Kidney epithelial cell (primary cell): ENCODE measurements at places on chromosomes 3 and 15.
A peak's percentile ranks its signal among the peaks of the same experiment; 100 is the strongest.

DNA sequence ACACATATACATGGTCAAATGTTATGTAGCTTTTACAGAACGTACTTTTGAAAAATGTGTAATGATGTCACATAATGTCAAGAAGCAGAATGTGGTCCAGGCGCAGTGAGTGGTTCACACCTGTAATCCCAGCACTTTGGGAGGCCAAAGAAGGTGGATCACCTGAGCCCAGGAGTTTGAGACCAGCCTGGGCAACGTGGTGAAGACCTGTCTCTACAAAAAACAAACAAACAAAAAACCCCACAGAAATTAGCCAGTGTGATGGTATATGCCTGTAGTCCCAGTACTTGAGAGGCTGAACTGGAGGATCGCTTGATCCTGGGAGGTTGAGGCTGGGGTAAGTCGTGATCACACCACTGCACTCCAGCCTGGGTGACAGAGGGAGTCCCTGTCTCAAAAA lies 15.9 kb upstream of the GLCE start:
- no peak for DNase-seq

DNA sequence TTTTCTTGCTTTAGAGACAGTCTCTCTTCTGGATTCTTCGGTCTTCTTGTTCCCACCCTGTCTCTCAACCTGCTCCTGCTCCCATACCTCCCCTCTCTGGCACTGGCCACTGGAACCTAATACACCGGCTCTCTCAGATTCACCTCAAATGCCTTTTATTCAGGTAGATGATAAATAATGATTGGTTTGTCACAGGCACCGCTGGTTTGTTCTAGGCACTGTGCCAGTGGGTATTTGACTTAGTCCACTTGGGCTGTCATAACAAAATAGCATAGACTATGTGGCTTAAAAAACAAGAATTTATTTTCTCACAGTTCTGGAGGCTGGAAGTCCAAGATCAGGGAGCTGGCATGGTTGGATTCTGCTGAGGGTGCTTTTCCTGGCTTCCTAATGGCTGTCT lies 278.2 kb upstream of the STT3B start:
- no peak for DNase-seq

DNA sequence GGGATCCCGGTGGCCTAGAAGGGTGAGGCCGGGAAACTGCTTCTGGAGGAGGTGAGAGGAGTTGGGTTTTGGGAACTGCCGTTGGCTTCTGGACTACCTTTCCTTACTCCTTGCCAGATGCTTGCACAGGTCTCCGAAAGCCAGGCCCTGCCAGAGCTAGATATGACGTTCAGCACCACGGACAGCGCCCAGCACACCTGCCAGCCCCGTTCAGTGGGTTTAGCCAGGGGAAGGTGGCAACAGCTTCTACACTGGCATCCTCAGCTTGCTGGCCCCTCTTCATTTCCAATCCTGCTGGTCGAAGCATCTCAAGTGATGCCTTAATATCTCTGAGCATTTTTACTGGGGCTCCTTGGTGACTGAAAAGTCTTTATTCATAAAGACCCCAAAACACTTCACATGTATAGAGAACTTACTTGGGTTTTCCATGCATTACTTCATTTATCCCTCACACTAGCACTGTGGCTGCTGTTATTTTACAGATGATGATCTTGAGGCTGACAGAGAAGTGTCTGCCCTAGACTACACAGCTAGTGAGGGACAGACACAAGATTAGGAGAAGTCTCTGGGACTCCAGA lies 21.9 kb downstream of the HCN4 start:
- DNase-seq, result peak; percentile 26

DNA sequence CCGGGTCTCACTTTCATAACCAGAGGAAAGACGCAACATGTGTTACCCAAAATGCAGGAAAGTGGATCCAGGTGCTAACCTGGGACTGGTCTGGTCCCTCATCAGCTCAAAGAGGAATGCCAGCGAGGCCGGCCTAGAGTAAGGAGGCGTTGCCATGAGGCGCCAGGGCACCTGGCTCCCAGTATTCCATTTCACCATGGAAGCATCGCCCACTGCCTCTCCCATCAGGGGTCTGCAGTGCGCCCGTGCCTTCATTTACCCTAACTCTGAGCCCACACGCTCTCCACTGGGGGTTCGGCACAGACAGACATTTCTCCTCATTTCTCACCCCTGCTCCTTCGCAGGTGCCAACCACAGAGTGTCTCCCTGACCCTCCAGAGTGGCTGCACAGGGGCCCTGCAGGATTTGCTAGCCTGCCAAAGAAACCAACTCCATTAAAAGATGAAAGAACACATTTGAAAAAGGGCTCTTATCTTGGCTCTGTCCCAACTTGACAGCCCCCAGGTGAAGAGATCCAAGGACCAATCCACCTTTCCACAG lies 61.5 kb downstream of the ABTB1 start:
- DNase-seq, result no peak

GRCh38 chr3:130014526-130014925 lies 40.0 kb downstream of the TRH start:
- no peak for DNase-seq

- DNase-seq, result no peak
These were observed 114.4 kb downstream of the NTRK3 start for GRCh38 chr15:88142121-88142520.

- no peak for DNase-seq
These were observed 110.2 kb downstream of the LRTM1 start for GRCh38 chr3:54817628-54818027.

DNA sequence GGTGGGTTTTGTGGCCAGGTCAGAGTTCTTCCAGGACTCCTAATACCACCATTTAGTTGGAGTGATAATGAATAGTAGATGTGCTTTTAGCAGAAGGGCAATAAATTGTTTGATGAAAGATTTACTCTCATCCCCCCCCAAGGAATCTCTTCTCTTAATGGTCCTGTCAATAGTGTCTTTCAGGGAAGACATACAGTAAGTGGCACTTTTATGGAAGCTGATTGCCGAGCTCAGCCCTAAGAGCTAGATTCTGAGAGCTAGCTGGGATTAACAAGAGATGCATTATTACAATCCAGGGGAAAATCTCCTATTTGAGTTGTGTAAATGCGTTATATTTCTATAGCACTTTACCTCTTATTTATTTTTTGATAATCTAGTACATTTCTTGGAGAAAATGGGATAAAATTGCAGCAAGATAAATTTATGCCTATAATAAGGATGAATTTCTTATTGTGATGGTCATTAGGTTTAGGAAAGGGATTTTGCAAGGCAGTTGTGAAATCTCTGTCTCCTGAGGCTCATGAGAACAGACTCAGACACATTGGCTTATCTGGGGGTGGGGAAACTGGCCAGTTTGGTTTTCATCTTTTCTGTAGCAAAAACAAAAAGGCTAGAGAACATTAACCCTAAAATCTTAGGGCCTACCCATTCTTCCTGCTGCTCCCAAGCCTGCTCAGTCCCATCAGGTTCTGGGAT lies 41.6 kb upstream of the CLSTN2 start:
- DNase-seq, result no peak

DNA sequence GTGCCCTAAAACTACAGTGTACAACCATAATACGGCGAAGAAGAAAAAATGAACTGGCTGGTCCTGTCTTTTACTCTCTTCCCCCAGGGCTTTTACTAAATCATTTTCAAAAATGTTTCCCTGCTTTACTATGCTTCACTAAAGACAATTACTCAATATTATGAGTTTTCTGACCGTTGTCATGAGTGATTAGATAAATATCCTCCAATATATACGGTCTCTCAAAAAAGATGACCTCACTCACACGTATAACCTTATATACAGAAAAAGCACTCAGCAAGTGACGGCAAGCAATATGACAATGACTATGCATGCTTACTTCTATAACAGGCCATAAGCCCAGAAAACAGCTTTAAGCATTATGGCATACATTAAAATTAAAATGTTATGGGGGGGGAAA lies 60.5 kb downstream of the TBL1XR1 start:
- no peak for DNase-seq

DNA sequence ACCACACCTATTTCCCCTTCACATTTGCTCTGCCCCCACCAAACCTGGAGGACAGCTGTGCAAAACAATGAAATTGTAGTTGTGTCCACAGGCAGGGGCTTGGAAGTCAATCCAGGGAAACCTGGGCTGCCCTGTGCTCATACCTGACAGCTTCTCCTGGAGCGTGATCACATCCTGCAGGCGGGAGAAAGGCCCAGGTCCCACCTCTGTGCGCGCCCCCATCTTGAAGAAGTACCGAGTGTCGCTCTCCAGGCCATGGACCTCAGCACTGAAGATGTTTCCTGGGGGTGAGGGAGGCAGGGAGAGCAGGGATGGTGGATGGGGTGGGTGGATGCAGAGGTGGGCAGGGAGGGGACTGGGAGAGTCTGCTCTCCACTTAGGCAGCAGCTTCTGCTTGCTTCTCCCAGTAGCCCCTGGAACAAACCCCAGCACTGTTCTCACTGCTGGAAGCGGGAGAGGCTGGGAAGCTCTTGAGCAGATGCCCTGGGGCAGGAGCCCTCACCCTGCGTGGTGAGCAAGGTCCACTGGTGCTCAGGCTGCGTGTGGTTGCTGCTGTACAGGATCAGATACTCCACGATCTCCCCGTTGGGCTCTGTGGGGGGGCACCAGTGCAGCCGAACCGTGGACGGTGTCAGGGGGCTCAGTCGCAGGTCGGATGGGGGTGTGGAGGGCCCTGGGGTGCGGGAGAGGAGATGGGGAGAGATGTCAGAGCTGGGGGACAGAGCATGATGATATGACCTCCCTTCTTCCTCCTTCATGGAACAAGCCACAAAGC lies 10.7 kb upstream of the IGDCC3 start:
- DNase-seq, result no peak

GRCh38 chr3:64176461-64176996 lies 48.7 kb downstream of the PRICKLE2 start:
- DNase-seq, result no peak

DNA sequence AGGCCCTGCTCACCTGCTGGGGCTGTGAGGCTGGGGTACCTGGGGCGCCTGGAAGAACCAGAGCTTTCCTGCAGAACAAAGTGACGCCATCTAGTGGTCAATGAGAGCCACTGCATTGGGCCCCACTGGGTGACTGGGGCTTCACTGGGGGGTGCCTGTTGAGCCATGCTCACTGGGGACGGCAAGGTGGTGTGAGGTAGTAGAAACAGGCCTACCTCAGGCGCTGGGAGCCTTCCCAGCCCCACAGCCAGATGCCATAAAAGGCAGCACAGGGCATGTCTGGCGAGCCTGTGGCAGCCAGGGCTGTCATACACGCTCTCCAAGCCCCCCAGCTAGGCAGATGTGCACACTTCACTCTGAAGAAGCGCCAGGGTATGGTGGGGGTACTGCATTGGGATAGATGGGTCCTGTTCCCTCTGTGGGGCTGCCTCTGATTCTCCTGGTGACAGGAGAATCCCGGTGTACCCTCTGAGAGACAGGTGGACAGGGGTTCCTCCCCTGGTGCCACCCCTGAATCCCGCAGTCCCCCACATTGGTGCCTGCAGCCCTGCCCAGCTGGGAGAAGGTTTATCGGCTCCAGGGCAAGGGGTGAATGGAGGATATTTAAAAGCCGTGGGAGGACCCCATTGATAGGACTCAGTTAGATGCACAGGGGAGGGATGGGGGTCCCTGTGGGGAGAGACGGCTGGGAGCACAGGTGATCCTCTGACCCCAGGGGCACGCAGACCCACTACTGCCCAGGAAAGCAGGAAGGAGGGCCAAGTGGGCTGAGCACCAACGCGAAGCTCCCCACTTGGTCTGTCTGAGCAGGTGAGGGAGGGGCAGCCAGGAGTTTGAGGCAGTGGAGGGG lies 178.8 kb downstream of the NSMCE3 start:
- no peak for DNase-seq

- no peak for DNase-seq
These were observed 61.2 kb downstream of the PEAK1 start for GRCh38 chr15:77358545-77359240.

- DNase-seq, result no peak
These were observed 401.3 kb upstream of the CFAP20DC start for GRCh38 chr3:59450946-59451763.

DNA sequence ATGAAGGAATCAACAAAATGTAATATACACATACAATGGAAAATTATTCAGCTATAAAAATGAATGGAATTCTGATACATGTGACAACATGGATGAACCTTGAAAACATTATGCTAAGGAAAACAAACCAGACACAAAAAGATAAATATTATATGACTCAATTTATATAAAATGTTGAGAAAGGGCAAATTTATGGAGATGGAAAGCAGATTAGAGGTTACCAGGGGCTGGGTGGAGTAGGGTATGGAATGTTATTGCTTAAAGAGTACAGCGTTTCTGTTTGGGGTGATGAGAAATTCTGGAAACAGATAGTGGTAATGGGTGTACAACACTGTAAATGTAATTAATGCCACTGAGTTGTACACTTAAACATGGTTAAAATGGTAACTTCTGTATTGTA lies 50.9 kb downstream of the EMC4 start:
- no peak for DNase-seq

DNA sequence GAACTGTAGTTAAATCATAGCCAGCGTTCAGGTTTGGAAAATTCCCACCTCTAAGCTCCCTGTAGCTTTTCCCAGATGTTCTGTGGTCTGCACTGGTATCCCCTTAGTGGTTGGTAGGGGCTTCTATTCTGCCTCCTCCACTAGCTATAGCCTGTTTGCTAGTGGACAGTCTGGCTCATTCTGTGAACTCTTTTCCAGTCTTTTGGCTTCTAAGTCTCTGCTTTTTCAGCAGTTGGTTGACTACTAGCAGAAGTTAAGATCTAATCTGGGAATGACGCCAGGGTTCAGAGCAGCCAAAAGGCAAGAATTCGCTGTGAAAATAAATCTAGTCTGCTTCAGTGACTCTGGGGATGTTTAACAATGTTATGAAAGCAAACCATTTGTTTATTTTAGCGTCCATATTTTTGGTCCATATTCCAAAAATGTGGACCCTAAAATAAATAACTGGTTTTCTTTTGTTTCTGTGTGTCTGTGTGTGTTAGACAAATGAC lies 73.7 kb upstream of the WDR72 start:
- DNase-seq, result no peak

DNA sequence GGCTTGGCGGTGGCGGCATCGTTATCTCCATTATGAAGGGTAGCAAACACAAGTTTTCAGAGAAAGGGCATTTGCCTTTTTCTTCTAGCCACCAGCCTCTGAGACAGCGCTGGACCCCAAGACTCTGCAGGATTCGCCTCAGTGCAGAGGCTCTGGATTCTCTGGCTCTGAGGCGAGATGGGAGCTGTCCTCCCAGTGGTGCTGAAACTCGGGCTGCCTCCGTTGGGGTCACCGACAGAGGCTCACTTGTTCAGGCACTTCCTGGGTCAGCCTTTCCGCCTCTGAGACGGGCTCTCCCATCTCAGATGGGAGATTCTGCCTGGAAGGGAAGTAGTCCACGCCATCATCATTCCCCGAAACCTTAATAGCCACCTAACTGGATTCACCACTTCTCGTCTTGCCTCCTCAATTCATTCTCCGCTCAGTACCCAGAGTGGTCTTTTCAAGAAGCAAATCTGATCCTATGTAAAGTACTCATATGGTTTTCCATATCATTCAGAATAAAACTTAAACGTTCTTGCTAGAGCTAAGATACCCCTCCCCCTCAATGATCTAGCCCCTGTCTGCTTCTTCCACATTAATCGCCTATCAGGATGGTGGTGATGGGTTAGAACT lies 76.9 kb downstream of the RHCG start:
- DNase-seq, result no peak

- peak; percentile 90 for DNase-seq
These were observed 15.9 kb downstream of the RPLP1 start for GRCh38 chr15:69468241-69469121.
